ENCODE measurements at places on chromosomes 1 and 21.

- no peak for DNase-seq
Measured at GRCh38 chr1:28644494-28644893, 1.6 kb upstream of the TAF12 start.

GRCh38 chr21:45468051-45468970, 63.3 kb downstream of the COL18A1 start:
- DNase-seq: no peak

- DNase-seq: no peak
Measured at GRCh38 chr1:63408331-63408730, 40.9 kb downstream of the ALG6 start.

GRCh38 chr1:180964056-180964455, 51.4 kb downstream of the KIAA1614 start:
- DNase-seq: no peak

DNA sequence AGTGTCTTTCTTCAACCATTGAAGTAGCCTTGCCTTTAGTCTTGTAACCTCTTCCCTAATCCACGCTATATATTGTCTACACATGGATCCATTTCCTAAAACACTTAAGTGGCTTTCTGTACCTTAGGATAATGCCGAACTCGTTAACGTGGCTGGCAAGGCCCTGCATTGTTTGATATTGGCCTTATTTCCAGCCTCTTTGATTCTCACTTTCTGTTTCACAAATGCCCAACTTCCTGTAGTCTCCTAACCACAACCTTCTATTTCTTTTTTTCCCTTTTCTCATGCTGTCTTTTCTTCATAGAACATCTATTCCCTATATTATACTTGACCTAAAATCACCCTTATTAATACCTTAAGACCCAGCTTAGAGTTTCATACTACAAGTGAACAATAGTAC, 536.0 kb downstream of the LMO4 start:
- DNase-seq: no peak

GRCh38 chr1:170857955-170858354, 77.4 kb upstream of the MROH9 start:
- no peak for DNase-seq

DNA sequence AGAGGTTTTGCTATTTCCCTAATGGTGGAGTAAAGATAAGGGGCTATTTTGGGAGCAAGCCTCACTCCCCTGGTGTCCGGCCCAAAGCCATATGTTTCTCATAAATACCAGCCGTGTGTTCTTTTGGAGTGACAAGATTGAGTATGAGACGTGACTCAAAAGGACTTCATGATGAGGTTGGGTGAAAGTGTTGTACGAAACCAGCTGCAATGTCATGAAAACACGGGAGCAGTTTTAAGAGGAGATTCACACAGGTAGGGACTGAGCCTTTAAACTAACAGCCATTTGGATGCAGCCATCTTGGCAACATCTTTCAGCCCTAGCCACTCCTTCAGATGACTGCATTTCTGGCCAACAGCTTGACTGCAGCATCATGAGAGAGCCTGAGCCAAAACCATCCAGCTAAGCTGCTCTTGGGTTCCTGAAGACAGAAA, 532.3 kb upstream of the USP24 start:
- no peak for DNase-seq

All from amniotic stem cell (primary cell).